ENCODE measurements at places on chromosomes 2 and 18. TPM values are rescaled to one million over a fixed set of nuclear protein-coding genes. Genes with fewer than 3 reads are reported as not detected.

Gene RGPD8
- total RNA-seq = 4.9 TPM

Gene WNT6
- total RNA-seq = not detected

Gene NAT8
- not detected for total RNA-seq

Gene RAX
- 0.03 TPM for total RNA-seq

GRCh38 chr2:165074323-165074722, 119.0 kb upstream of the SLC38A11 start:
- no peak for DNase-seq

DNA sequence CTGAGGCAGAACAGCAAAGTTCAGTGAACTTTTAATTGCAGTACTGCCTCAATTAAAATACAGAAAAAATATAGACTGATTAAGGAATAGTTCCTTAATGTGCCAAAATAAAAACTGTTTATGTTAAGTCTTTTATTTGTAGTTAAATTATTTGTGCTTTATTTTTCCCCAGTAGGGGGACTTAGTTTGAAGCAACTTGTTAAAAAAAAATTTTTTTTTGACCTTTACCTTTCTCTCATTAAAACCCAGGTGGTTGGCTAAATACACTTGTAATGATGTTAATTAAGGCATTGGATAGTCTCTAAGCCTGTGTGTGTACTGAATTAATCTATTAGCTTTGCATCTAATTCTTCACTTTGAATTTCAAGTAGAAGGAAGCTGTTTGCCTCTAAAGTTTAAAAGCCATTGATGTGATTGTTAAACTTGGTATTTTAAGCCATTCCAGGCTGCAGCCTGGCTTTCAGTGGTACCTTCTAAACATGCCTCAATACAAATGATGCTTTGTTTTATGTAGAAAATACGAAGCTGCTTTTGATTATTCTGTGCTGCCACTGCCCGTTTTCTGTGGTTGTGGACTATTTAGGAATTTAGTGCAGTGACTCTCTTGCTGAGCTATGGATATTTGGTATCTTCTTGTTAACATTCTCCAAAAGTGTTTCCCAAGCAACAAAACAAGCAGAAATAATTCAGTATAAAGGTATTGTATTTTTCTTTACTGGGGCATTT, 102.9 kb downstream of the TANC1 start:
- no peak for DNase-seq

DNA sequence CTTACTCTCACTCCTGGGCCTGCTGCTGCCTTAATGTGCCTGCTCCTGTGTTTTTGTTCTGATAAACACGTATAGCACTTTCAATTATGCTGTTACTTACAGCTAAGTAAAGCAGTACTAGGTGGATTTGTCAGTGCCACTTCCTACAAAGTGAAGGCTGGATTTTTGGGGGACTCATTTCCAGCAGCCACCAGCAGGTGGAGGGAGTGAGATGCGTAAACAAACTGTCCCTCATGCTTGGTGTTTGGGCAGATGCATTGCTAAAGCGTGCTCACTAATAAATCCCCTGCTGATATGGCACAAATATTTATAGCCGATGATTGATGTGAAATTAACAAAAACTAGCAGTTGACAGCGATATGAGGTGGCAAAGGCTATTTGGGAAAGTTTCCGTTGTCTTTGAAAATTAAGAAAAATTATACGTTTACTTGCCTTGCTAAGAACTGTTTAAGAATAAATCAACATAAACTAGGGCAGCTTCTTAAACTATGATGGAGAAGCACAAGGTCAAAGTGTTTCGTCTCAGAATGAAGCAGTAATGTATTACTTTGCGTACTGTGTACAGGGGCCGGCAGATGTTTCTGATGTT, 101.7 kb downstream of the AGAP1 start:
- peak; percentile 83 for DNase-seq

DNA sequence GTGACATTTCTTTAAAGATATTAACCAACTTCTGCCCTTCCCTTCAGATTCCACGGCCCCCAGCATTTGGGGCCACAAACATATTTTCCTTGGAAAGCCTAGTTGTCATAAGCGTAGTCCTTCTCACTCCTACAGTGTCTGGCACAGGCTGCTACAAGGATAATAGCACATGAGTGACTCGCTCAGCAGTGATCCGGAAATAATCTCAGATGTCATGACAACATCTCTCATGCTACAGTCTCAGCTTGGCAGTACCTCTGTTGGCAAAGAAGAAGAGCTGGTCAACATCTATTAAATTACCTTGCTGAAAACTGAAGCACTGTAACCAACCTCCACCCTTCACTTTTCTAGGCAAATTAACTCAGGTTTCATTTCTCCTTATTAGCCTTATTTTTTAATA, 351.7 kb downstream of the RAD51AP2 start:
- DNase-seq = no peak

GRCh38 chr18:4286256-4286655, 168.9 kb downstream of the DLGAP1 start:
- no peak for DNase-seq

- no peak for DNase-seq
These were observed 18.7 kb downstream of the MAPRE3 start for GRCh38 chr2:26989156-26989555.

Gene TPGS2
- total RNA-seq = 167 TPM

GRCh38 chr18:56327191-56327885, 311.1 kb downstream of the TXNL1 start:
- DNase-seq = no peak

Gene SERPINB12
- not detected for total RNA-seq

DNA sequence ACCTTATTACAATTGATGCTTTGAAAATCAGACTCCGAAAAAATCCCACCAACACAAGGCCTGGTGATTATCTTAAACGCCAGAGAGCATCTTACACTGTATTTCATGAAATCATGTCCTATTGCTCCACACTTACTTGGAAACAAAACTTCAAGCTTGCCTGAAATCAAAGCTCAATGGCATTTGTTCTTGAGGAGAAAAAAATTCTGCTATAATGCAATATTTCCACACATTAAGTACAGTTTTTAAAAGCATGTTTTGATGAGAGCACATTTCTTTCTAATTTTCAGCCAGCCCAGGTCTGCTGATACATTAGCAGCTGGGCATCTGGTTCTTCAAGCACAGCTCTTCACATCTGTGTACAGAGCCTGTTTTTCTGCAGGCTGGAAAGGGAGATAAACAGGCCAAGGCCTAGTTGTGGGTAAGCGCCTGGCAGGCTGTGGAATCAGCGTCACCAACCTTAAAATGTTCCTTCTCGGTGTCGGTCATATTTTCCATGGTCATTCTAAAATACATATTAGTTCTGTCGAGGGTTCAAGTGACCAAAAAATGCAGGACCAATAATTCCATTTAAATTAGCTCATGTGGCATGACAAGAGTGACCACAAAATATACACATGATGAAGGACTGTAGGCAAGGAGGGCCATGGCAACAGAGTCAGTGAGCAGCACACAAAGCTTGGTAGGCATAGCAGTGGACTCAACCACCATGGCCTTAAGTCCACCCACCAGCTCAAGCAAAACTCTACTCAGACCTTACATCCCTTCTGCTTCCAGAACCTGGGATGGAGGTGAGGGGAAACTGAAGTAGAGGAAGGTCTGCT, 20.9 kb downstream of the SLC8A1 start:
- DNase-seq = no peak

DNA sequence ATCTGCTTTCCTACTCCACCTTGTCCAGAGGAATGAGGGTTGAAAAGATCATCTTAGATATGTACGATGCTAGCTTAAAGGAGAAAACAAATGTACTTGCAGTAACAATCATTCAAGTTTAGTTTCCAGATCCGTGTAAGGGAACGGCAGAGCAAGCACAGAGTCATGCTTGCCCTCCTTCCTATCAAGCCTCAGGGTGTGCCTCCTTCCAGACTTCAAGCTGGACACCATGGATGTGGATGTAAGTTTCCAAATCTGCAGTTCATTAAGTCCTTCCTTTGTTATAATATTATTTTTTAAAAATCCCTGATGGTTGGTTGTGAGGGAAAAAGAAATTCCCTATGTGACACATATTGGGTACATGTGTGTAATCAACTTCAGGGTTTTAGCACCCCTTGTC, 238.9 kb upstream of the NT5C1B start:
- no peak for DNase-seq

Gene STARD6
- total RNA-seq = not detected

GRCh38 chr2:7904319-7904718, 777.5 kb upstream of the ID2 start:
- DNase-seq = no peak

DNA sequence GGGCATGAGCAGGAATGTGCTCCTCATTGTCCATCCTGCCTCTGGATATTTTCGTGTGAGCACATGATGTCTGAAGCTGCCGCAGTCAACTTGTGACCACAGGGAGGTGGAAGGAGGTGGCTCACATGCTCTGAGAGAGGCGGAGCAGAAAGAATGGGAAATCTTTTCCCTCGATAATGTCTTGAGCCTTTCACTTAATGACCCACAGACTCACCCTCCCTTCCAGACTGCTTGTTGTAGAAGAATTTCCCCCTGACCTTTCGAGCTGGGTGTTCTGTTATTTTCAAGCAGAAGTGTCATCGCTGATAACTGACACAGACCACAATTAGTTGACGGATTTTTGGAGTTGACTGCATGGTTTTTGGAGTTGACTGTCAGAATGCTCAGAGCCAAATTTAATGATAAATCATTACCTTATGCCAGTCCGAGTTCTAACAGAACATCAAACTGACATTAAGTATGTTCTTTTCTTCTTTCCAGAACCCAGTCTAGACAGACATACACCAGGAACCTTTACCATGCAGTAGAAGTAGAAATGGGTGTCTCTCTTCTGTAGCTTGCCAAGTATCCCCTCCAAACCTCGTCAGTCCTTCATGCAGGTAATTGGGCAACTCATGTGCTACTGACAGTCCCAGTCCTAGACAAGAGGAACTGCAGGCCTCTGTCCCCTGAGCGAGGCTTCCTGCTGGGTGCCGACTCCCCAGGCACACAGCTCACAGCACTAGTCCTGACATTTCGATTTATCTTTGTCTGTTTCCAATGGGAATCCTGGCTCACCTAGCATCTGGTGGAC, 29.4 kb upstream of the RTTN start:
- DNase-seq = no peak

GRCh38 chr2:21944536-21944935, 820.8 kb downstream of the TDRD15 start:
- no peak for DNase-seq

DNA sequence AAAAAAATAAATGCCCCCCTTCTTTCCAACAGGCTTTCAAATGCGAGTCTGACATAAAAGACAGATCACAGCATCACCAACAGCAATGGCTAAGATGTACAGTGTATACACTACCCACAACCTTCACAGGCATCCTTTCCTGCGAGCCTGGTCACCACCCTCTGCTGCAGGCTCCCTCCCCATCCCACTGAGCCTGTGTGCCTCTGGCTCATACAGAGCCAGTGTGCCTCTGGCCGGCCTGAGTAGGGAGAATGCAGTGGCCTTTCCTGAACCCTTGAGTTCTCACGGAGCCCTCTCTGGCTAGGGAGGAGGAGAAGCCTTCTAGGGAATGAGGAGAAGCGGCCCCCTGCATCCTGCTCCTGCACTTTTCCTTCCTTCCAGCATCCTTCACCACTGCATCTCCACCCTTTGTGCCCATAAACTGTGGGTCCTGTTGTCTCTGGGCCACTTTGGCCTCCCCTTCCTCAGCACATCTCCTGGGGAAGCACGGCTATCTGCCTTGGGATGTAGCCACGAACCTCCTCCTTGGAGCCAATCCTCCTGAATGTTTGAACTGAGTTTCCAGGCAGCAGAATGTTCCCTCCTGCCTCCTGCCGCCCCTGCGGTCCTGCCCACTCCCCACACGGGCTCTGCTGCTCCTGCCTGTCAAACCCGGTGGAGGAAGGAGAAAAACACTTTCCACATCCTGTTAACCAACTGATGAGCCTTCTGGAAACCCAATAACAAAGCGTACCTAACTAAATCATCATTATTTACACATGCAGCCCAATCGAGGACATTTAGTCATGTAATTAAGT, 22.5 kb downstream of the GYPC start:
- DNase-seq = no peak

Gene GALNT14
- 10.4 TPM for total RNA-seq

Gene SERPINB10
- not detected for total RNA-seq

DNA sequence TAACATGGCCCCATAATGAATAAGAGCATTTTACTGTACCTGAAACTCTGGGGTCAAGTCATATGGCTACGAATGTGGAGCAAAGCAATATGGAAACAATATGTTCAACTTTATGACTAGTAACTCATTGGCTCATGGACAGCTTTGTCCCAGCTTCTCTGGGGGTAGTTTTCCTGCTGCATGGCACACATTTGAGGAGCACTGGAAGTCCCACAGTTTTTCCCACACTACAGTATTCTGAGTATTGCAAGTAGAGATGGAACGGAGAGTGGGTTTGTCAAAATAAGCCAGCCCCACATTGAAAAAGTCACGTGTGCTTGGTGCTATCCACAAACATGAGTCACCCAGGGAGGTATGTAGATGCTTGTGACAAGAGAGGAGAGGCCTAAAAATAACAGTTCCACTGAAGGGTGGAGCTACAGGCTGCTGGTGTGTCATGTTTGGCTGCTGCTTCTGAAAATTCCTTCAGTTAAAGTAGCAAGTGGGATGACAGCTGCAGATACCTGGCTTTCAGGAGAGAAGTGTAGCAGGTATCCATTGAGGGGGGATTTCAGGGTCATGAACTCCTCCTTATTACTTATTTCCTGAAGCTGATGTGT, 48.2 kb upstream of the CTAGE1 start:
- no peak for DNase-seq

DNA sequence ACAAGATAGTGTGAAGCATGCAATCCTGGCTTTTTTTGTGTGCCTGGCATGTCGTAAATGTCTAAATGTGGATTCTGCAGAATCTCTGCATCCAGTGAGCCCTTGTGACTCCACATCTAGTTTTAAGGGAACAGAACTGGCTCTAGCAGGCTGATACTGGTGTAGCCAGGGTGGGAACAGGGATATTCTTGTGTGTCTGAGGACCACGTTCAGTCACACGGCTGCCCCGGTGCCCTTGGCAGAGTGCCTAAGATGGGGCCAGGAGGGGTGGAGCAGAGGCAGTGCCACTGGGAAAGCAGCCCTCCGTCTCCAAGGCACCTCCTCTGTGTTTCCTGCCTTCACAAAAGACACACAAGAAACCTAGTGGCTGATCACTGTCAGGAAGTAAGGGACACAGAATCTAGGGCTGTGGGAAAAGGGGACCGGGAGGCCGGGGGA, 91.5 kb upstream of the PARD3B start:
- DNase-seq = peak; percentile 37

DNA sequence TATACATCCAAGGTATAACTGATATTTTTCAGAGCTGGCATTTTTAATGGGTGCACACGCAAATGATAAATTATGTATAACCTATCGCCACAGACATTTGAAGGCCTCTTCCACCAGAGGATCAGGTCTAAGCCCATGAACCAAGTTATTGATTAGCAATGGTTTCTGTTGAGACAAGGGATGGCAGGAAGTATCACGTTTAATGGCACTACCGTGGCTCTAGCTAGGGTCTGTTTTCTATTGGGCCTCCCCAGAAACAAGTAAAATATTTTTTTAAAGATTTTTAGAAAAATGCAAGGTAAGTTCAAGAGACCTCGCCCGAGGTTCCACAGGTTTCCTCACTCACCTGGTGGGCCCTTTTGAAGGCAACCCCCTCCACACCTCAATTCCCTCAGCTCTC, 667 bp downstream of the GFPT1 start:
- DNase-seq = no peak

GRCh38 chr2:7515327-7515726, 598.1 kb downstream of the RNF144A start:
- DNase-seq = no peak

Gene IL1B
- total RNA-seq = not detected

All from GM23338 (cell line).